ENCODE measurements at places on chromosomes 2 and 18.

- DNase-seq, result no peak
Measured at GRCh38 chr2:82780050-82780449, 1679.0 kb downstream of the SUCLG1 start.

DNA sequence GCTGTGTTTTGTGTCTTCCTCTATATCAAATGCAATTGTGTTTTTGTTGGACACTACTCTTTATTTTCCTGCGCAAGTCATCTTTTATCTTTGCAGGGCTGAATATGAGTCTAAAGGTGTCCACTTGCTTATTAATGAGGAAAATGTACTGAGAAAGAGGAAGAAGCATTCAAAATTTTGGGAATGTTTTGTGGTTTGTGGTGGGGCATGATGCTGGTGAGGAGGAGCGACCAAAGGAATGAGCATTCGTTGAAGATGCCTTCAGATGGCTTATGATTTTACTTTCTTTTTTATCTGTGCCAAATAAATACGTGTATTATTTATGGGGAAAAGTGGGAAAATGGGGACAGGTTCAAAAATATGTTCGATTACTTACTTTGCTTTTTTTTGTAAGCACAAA, 63.9 kb upstream of the SMIM21 start:
- no peak for DNase-seq

GRCh38 chr18:49733321-49733720, 80.0 kb downstream of the ACAA2 start:
- no peak for DNase-seq

- no peak for DNase-seq
Measured at GRCh38 chr2:233037078-233037477, 4.6 kb downstream of the NEU2 start.

- no peak for DNase-seq
Measured at GRCh38 chr2:200012401-200012800, 57.0 kb downstream of the MAIP1 start.

- DNase-seq, result no peak
Measured at GRCh38 chr2:108942888-108943287, 46.1 kb downstream of the EDAR start.

- no peak for DNase-seq
Measured at GRCh38 chr18:11905613-11906012, 2.5 kb downstream of the MPPE1 start.

- DNase-seq, result no peak
Measured at GRCh38 chr2:51344886-51345285, 313.0 kb upstream of the NRXN1 start.

DNA sequence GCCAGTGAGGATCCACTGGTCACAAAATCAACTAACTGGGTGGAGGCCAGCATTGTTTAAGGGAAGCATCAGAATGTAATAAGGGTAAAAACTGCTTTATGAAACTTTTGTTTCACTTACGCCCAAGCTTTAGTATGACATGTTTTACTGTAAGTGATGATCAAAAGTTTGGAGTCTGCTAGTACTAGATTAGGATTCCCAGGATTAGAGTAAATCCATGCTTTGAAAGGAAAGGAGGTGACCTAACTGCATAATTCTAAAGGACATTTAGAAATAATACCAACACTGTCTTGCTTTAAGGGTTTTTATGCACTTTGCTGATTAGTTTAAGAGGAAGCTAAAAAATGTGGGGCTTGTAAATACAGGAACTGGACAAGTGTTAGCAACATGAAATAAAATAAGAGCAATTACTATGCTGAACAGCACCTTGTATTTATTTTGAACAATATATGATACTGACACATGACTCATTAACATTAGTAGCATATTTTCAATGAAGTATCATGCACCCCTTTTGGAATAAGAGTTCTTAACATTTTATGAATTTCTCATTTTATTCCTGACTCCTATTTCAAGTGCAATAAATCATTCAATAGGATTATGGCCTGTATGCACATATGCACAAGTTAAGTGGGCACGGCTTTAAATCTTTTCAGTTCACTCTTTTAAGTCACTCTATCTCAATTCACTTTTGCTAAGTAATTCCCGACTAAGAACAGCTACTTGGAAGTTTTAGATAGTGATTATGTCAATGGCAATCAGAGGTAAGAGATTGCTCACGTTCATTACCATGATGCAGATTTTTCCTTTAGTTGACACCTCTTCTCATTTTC, 62.5 kb downstream of the STK39 start:
- no peak for DNase-seq

- no peak for DNase-seq
Measured at GRCh38 chr2:232211743-232212686, 166.5 kb upstream of the ALPP start.

- no peak for DNase-seq
Measured at GRCh38 chr2:107168141-107168540, 282.2 kb upstream of the ST6GAL2 start.

- DNase-seq, result no peak
Measured at GRCh38 chr2:219247678-219248642, 2.7 kb downstream of the STK16 start.

DNA sequence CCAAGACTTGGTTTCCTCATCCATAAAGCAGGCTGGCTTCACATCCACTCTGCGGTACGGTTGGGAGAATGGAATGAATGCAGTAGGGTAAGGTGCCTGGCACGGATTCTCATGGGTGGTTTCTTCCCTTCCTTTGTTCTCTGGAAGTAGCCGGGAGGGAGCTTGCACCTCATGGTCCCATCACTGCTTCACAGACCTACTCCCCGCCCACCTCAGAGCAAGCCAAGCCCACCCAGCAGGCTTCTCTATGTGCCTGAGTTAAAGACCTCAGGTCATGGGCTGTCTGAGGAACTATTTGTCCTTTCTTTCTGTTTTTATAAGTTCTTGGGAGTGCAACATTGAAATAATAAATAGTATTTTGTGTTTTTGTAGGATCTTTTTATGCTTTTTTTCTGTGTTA, 3.5 kb downstream of the DCDC2C start:
- DNase-seq, result no peak

DNA sequence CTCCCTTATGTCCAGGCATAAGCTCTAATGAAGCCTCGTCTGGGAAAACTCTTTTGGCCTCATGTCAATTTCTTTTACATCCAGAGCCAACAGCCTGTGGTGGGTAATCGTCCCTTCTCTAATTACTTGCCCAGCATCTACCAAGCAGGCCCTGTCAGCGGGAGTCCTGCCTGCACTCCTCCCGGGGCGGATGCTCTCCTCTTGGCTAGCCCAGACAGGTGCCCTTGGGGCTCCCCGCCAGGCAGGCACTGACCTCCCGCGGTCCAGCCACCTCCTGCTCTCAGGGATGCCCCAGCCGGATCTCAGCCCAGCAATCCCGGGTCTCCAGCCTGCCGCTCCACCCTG, 74.2 kb downstream of the NCAPH start:
- DNase-seq, result no peak
